ENCODE measurements at places on chromosomes 12 and 14.
A peak's percentile ranks its signal among the peaks of the same experiment; 100 is the strongest.

- DNase-seq: no peak
These were observed 101.9 kb upstream of the BMP4 start for GRCh38 chr14:54058505-54058904.

GRCh38 chr14:62428429-62429203 is 616.6 kb downstream of the KCNH5 start:
- DNase-seq: peak; percentile 50

GRCh38 chr14:54310151-54310850 is 86.5 kb upstream of the CDKN3 start:
- no peak for DNase-seq

DNA sequence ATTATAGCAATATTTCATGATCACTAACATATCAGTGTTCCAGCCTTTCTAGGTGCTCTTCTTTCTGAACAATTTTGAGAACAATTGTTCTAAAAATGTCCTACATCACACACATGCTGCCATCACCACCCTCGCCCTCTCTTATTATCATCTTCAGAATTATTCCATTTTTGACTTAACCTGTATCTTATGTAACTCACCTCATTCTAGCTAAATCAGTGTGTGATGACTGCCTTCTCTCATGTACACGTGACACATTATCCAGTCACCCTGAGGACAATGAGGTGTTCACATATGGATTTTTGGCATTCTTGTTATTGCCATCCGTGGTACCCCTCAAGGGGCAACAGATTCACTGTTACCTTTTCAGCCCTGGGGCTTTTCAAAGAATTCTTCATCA is 87.3 kb downstream of the RFX4 start:
- DNase-seq: no peak

GRCh38 chr14:91187271-91187670 is 57.2 kb downstream of the GPR68 start:
- DNase-seq: no peak

Data from fibroblast of lung (primary cell).